ENCODE measurements at places on chromosomes 7 and 10.

DNA sequence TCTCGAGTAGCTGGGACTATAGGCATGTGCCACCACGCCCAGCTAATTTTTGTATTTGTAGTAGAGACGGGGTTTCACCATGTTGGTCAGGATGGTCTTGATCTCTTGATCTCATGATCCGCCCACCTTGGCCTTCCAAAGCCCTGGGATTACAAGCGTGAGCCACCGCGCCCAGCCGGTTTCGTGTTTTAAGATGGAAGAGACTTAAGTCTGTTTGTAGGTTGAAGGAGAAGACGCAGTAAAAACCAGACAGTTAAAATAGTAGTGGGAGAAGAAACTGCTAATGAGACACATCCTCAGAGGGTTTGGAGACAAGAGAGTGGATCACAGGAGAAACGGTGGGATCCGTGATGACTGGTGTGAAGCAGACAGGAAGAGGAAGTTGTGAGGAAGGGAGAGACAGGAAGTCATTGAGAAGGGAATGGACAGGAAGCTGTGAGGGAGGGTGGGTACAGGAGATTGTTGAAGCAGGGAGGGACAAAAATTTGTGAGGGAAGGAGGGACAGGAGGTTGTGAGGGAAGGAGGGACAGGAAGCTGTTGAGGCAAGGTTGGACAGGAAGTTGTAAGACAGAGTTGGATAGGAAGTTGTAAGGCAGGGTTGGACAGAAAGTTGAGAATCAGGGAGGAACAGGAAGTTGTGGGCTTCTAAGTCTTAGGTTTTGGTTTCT is 115.5 kb downstream of the WDFY4 start:
- no peak for DNase-seq

DNA sequence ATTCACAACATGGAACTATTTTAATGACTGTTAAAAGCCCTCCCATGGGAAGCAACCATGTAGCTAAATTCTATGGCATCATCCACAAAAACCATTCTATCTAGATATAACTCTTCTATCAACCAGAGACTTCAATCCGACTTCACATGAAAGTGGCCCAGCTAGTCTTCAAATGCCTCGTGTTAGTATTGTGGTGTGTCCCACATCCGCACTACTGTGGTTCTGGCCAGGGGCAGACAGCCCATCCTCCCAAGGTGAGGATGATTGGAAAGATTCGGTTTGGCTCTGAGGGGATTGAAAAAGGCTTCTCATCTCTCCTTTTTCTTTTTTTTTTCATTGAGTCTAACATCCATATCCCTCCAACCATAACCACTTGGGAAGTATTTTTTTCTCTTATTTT is 253.0 kb upstream of the KLF6 start:
- DNase-seq: no peak

DNA sequence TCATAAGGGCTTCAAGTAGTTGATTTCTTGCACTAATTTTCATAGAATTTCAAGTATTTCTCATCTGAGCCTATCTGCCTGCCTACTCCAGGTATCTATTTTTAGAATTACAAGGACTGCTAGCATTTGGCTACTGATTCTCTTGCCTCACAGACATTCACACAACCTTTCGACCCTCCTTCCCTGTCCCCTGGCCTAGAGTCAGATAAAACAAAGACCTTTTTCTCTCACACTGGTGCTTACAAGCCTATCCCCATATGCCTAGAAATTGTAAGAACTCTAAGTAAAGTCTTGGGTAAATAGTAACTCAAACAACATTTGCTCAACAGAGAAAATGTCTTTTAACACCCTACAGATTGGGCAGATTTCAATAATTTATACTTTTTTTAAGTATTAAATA is 6.3 kb downstream of the GPAM start:
- DNase-seq: no peak

- no peak for DNase-seq
Observed at GRCh38 chr7:128006550-128007302, 24.5 kb downstream of the LRRC4 start.

DNA sequence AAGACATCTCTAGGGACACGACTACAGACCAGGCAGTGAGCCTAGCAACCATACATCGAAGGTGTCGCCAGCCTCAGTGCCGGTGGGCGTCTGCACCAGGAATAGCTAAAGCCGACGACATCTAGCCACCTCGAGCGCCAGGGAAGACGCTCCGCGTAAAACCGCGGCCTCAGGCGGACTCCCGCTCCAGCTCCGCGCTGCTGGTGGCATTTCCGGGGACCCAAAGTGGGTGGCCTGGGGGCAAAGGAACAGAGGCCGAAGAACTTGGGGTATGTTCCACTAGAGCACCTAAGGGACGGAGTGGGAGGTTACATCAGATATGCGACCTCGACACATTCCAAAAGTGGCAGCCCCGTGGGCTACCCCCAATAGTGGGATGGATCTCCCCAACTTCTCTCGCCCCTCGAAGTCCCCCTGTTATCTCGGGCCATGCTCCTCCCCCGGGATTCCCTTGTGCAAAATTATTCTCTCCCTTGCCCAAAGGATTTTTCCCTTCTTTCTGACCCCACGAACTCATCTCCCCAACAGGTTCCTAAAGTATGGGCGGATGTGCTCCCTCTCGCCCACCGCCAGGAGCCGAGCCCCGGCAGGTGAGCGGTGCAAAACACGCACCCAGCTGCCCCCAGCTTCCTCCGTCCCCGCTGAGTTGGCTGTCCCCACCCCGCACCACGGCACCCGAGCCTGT is 1.2 kb downstream of the KCNMA1 start:
- DNase-seq: no peak

DNA sequence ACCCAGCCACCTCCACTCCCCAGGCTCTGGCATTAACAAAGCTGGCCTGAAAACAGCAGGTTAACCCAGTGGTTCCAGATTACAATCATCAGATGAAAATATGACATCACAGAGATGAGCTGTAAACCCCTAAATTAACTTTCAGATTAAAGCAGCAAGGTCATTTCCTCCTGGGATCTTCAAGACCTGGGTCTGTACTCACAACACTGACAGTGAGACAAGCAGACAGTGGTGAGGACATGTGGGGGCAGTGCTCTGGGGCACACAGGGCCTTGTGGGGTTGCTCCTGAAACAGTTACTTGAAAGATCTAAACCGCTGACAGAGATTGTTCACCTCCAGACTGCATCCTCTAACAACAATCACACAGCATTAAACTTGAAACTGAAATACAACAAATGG is 134.1 kb downstream of the ZNF438 start:
- no peak for DNase-seq

- no peak for DNase-seq
Observed at GRCh38 chr10:44125879-44126278, 259.0 kb downstream of the CXCL12 start.

GRCh38 chr10:12042409-12042796 is 206 bp downstream of the UPF2 start:
- DNase-seq: peak; percentile 64

DNA sequence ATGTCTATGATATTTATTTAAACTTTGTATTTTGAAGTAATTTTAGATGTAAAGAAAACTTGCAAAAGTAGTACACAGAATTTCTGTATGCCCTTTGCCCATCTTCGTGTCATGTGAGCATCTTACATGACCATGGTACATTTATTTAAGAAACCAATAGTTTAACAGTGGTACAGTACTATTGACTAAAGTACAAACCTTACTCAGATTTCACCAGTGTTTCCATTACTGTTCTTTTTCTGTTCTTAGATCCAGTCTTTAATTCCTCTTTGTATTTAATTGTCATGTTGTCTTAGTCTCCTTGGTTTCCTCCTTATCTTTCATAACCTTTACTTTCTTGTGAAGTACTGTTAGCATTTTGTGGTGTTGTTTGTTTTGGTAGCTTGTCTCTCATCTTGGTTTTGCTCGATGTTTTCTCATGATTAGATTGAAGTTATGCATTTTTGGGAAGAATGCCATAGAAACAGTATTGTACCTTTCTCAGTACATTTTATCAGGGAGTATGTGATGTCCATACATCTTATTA is 24.1 kb downstream of the TAX1BP1 start:
- DNase-seq: no peak

DNA sequence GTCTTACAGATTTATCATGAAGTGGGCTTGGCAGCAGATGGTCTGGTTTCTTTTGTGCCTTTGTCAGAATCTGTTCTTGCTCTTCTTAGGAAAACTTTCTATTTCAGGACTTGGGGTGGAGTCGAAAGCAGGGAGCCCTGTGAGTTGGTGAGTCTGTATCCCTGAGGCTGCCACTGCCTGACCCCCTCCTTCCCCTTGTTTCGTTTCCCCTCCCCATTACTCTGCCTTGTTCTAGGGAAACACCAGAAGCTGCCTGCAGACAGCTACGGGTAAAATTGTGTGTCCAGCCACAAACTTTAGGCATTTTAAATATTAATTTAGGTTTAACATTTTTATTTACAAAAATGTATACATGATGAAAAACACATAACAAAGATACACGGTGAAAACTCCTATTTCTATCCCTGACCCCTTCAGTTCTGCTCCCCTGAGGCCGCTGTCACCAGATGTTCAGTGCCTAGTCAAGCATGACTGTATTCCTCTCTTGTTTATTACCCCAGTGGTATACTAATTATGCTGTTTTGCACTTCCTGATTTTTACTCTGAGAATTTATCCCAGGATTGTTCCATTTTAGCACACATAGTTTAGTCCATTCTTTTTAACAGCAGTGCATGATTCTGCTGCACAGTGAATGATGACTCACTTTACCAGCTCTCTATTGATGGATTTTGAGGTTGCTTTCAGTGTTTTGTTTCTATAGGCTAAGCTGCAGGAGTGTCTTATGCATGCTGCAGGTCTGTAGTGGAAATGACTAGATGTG is 9.1 kb downstream of the TSPAN14 start:
- DNase-seq: no peak

All from stimulated activated CD4-positive, alpha-beta T cell treated with anti-CD3 and anti-CD28 coated beads, Interleukin-4, amount 100 ng/mL, for 1 hour (primary cell).